CD4-positive, alpha-beta T cell treated with Interleukin-4 for 1 hour (primary cell): ENCODE measurements at places on chromosomes 4 and X.
A peak's percentile ranks its signal among the peaks of the same experiment; 100 is the strongest.

DNA sequence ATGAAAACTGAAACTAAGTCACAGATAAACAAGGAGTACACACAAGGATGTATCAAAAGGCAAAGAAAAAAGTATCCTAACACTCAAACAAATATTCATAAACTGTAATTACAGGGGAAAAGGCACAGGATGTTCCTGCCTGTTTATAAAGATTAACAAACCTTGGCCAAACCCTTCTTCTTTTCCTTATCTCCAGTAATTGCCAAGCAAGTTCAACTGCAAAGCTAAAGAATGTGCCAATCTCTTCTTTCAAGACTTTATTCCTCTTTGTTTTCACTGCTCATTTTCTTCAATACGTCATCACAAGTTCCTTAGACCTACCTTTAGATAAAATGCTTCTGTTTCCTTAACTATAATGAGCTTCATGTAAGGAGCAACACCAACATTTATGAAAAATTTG is 171.2 kb downstream of the AMELX start:
- no peak for DNase-seq

- no peak for DNase-seq
Measured at GRCh38 chrX:107646735-107647134, 18.4 kb downstream of the PRPS1 start.

GRCh38 chrX:68985135-68985755 is 156.4 kb downstream of the EFNB1 start:
- DNase-seq, result no peak

- DNase-seq, result no peak
Measured at GRCh38 chr4:62006108-62006507, 806.0 kb downstream of the ADGRL3 start.

GRCh38 chr4:53601251-53601764 is 10.0 kb upstream of the LNX1 start:
- DNase-seq, result no peak

DNA sequence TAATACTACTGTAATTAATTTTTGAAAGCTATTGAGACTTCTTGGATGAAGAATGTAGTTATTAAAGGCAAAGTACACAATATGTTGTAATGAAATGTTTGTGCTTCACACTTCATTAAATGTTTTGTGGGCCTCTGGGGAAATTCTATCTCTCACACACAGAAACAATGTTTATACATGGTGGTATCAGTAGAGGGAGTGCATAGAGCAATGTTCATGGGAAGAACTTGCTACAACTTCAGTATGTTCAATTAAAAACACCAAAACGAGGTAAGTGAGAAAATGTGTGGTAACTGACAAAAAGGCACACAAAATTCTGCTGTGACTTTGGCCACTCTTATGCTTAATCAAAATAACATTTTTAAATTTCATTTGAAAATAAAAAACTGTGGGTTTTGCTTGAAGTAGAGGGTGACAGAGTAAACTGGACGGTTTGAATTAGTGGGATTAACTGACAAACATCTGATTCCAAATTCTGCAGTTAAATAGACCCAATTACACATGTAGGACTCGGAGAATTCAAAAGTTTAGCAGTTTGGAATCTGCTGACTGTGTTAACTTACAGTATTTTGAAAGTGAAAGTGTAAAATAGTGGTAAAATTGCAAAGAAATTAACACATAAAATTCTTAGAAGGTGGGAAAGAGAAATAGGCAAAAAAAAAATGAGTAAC is 111.4 kb upstream of the TTC29 start:
- peak; percentile 6 for DNase-seq

DNA sequence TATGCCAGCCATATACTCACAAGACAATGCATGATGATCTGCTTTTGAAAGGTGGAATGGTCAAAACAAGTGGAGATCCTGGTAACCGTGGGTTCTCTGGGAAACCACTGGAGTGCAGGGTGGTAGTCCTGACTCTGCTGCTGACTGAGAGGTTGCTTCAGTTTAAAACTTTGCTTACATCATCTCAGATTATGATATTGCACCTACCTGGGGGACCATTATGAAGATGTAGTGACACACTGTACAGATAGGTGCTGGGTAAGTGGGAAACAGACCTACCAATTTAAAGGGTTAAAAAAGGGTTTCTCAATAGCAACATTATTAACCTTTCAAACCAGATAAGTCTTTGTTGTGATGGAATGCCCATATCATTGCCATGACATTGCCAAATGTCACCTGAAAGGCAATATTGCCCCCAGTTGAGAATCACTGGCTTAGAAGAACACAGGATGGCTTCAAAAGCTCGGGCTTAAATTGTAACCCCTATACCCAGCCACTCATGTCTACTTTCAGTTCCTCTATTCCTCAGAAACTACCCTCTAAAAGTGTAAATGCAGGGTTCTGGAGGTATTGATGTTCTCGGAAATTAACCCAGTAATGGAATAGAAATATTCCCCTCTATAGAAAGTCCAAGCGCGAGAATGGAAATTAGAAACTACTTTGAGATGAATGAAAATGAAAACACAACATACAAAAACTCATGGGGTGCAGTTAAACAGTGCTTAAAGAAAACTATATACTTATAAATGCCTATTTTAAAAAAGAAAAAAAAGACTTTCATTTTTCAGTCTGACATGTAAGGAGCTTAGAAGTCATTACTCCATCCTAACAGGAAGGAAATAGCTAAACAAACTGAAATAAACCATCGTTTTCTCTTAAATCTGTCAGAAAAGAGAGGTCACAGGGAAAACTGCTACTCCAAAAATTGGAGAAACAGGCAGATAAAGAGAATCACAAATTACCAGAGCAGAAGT is 65.8 kb downstream of the ARHGEF6 start:
- DNase-seq, result peak; percentile 25

GRCh38 chr4:152100379-152101201 is 339.8 kb upstream of the GATB start:
- peak; percentile 82 for DNase-seq

DNA sequence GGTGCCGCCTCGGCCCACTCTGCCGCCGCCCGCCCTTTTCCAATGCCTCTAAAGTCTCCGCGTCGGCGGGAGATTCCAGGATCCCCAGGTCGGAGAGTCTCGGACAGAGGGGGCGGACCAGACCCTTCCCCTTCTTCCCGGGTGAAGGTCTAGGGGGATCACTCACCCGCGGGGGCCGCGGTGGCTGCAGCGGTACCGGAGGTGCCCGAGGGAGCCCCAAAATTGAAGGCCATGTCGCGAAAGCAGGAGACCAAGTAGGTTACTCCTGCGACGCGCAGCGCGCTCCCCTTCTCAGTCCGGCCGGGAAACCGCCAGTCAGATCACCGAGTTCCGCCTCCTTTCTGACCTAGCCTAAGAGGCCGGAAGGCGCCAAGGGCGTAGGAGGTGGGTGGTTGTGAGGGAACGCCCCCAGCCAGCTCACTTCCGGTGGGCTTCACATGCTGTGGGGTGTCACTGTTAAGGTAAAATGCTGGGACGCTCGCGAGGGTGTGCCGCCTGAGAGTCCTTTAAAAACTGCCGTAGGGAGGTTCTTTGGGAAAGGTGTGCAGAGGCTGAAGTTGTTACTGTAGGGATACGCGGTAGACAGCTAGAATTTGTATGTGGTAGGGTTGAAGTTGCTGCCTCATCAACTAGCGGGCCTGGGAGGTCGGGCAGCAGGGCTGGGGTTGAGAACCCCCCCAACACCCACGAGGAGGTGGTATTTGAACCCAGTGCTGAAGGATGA is at the start of gene NUP54:
Gene NUP54 (minus strand): TSS at position 256 of the 724 bp plus-strand sequence. CDS start 23 bp downstream, at position 233.
- peak; percentile 96 for DNase-seq

DNA sequence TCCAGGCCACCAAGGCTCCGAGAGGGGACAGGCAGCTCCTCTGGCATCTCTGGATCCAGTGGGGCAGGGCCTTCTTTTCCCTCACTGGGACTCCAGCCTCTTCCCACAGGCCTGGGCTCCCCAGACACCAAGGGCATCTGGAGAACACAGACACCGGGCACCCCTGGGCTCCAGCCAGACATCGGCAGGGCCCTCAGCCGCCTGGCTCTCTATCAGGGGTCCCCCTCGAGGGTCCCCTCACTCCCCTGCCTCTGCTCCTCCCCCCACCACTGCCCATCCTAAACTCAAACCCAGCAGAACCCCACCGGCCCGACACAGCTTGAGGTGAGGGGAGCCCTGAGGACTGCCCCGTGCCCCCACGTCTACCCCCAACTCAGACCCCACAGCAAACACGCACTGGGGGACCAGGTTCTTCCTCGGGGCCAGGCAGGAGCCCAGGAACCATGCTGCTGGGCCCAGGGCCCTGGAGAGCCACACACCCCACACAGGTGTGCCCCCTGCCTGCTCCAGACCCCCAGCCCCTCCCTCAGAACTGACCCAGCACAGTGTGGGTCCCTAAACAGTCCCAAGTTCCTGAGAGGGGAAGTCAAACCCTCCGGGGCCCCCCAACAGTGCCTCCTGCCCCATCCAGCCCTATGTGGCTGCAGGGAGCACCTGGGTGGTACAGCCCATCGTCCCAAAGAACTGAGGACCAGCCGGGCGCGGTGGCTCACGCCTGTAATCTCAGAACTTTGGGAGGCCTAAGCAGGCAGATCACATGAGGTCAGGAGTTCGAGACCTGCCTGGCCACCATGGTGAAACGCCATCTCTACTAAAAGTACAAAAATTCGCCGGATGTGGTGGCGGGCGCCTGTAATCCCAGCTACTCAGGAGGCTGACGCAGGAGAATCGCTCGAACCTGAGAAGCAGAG is 86.8 kb downstream of the FAM53A start:
- no peak for DNase-seq

DNA sequence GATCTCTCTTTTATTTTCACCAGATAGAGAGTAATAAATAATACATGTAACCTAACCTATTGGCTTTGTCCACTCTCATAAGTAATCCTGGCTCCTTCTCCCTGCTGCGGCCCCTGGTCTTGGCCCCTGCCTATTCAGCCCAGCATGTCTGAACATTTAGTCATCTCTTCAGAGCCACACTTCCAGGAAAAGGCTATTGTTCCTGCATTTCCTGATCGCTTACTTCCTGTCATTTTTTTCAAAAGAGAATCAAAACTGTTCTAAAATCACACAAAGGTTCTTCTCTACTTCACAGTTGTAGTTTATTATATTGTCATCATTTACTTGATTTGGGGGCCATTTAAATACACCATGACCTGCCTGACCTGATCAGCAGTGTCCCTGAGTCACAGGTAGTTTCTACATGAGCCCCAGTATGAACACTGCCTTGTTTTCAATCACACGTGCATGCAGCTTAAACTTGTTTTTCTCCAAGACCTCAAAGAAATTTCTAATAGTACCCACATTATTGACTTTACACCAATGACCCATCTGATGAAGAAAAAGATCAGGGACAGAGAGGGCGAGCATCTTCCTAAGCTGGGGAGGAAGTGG is 47.4 kb upstream of the KDR start:
- no peak for DNase-seq

GRCh38 chrX:53184836-53185235 is 40.2 kb downstream of the KDM5C start:
- no peak for DNase-seq

- DNase-seq, result no peak
Measured at GRCh38 chrX:77415161-77415560, 32.0 kb upstream of the FGF16 start.

- peak; percentile 78 for DNase-seq
Measured at GRCh38 chrX:53093177-53093655, 726 bp upstream of the KANTR start.

GRCh38 chrX:34866646-34867045 is 76.0 kb upstream of the FAM47B start:
- no peak for DNase-seq

DNA sequence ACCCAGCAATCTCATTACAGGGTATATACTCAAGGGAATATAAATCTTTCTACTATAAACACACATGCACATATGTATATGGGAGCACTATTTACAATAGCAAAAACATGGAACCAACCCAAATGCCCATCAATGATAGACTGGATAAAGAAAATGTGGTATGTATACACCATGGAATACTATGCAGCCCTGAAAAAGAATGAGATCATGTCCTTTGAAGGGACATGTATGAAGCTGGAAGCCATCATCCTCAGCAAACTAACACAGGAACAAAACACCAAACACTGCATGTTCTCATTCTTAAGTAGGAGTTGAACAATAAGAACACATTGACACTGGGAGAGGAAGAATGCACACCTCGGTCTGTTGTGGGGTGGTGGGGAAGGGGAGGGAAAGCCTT is 80.6 kb upstream of the TBX22 start:
- DNase-seq, result no peak

DNA sequence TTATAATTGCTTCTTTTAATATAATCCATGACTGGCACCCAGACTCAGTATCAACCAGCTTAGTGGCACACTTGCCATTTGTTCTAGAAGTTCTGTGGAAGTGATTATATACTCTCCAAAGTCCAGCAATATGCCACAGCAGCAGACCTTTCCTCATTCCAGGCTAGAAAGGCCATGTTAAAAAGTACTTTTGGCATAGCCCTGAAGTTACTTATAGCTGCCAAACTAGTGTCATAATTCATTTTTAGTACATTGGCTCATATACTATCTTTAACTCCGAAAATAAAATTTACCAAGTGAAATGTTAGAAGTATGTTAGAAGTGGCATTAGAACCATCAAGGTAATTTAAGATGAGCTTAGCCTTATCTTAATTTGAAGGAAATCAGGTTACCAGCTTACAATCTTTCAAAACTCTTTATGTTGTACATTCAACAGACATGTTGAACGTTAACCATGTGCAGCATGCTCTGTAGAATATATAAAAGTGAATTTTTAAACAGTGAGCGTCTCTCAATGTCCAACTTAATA is 714.2 kb upstream of the LCORL start:
- no peak for DNase-seq

DNA sequence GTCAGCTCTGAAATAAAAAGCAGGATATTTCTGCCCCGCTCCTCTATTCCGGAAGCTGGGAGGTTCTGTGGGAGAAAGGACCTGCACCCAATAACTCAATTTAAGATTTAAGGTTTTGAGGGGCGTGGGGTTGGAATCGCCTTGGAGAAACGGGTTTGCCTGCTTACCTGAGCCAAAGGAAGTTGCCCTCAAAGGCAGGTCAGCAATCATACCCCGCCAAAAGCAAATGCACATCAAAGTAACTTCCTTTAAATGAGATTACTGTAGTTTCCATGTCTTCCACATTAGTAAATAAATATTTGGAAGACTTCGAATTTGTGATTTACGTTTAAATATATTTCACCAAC is 978 bp upstream of the HS3ST1 start:
- no peak for DNase-seq

DNA sequence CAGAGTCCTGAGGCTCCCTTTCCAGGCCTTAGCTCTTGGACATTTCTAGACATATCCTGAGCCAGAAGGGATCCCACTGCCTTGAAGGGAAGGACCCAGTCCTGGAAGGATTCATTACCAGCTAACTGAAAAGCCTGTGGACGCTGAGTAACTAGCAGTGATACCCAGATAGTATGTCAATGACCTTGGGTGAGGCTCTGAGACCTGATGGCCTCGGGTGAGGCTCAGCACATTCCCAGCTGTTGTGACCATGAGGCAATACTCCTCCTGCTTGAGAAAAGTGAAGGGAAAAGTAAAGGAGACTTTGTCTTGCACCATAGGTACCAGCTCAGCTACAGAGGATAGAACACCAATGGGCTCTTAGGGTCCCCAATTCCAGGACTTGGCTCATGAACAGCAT is 268.1 kb downstream of the DKK2 start:
- no peak for DNase-seq

- DNase-seq, result peak; percentile 30
Measured at GRCh38 chrX:76279007-76279406, 106.1 kb downstream of the PBDC1 start.

GRCh38 chr4:123662827-123663226 is 266.2 kb downstream of the SPRY1 start:
- no peak for DNase-seq

- DNase-seq, result peak; percentile 27
Measured at GRCh38 chr4:6019316-6020263, 1.4 kb upstream of the C4orf50 start.

- DNase-seq, result no peak
Measured at GRCh38 chrX:65513610-65514009, 21.0 kb downstream of the LAS1L start.

GRCh38 chr4:48360285-48361011 is 19.1 kb downstream of the SLAIN2 start:
- DNase-seq, result no peak
